ENCODE measurements at places on chromosomes 16 and 17.

DNA sequence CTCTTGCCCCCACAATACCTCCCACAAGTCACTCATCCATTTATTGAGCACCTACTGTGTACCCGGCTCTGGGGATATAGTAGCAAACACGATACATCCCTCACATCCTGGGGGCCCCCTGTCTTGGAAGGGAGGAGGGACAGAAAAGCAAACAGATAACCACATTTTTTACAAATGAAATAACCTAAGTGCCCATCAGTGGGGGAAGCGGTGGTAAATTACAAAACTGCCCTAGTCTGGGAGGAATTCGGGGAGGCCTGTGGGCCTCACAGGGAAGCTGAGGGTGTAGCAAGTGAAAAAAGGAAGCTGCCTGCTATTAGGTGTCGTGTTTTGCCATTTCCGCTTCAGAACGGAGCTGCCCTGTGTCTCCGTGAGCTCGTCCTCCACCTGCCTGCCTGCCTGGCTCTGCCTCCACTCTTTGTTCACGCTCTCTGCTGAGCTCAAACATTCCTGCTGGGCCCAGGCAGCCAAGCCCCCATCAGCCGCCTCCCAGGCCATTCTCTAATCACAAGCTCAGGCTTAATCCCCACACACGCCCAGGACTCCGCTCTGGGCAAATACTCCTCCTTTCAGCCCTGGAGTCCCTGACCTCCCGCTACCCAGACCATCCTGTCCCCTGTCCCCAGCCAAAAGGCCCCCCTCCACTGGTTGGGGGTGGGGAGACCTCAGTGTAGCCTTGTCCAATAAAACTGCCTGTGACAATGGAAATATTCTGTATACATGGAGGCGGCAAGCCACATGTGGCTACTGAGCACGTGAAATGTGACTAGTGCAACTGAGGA is 10.2 kb upstream of the SEC14L5 start:
- no peak for DNase-seq

DNA sequence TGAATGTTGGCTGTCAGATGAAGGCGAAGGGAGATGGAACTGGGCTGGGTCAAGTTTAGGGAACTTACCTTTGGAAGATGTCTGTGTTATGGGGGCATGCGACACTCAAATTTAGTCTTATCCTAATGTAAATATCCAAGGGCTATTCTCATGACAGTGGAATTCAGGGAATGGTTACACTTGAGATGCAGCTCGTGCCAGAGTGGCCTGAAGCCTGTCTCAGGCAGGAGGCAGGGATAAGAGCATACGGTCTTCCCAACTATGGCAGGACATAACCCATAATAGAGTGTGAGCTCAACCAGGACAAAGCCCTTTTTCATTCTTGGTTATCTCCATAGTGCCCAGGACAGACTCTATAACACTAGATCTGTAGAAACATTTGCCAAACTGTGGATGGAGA is 393.3 kb upstream of the CDH11 start:
- no peak for DNase-seq

DNA sequence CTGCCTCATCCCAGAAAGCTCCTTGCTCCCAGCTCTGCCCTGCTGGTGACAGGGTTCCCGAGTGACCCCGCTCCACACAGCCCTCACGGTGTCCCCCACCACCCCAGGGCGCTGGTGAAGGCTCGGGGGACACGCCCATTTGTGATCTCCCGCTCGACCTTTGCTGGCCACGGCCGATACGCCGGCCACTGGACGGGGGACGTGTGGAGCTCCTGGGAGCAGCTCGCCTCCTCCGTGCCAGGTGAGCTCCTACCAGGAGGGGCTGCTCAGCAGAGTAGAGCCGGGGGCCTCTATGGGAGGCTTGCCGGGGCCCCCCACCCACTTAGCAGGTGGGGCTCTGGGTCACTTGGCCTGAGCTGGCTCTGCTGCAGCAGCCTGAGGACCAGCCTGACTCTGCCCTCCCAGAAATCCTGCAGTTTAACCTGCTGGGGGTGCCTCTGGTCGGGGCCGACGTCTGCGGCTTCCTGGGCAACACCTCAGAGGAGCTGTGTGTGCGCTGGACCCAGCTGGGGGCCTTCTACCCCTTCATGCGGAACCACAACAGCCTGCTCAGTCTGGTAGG is 11.2 kb downstream of the GAA start:
- DNase-seq = no peak

- DNase-seq = no peak
These were observed 3.7 kb downstream of the TIMP2 start for GRCh38 chr17:78921437-78921971.

GRCh38 chr17:50317121-50317520 is 28.8 kb upstream of the XYLT2 start:
- DNase-seq = no peak

DNA sequence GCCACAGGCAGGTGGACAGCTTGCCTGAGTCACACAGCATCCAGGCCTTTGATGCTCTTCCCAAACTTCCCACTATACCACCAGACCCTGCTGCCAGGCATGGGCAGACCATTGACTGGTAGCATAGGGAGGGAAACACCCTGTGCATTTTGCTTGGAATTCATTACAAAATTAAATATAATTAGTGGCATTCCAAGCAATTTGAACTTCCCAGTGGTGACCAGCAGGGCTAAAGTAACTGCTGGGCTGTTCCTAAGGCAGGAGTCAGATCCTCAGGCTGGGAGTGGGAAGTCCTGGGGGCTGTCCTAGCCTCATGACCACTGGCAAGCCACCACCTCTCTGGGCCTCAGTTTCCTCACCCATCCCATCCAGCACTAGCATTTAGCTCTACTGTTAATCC is 3.8 kb downstream of the PRR15L start:
- DNase-seq = no peak

GRCh38 chr17:32882734-32883133 is 5.8 kb upstream of the MYO1D start:
- DNase-seq = peak; percentile 65
